ENCODE measurements at places on chromosomes 1 and 21. TPM values are rescaled to one million over a fixed set of nuclear protein-coding genes. Genes with fewer than 3 reads are reported as not detected.

Gene KDF1
- total RNA-seq: under 0.01 TPM

Gene GPR89A
- 21.8 TPM for total RNA-seq

Gene IL20
- total RNA-seq: not detected

Gene IRF6
- 5.4 TPM for total RNA-seq

Gene NR1I3
- not detected for total RNA-seq

Gene HTR6
- total RNA-seq: under 0.01 TPM

Gene HSD3B2
- not detected for total RNA-seq

Gene OR2L13
- total RNA-seq: 3.8 TPM

Gene KCNE1
- total RNA-seq: 0.27 TPM

Gene SERINC2
- total RNA-seq: 0.54 TPM

Gene ANKRD35
- 0.27 TPM for total RNA-seq

Gene TNNI3K
- total RNA-seq: 1.3 TPM

Gene KLHDC9
- 2.4 TPM for total RNA-seq

Gene GNG4
- total RNA-seq: 1.9 TPM

Gene AADACL4
- not detected for total RNA-seq

Gene CCDC17
- total RNA-seq: 4.3 TPM

Gene ANKRD45
- under 0.01 TPM for total RNA-seq

Gene GNAT2
- total RNA-seq: 0.27 TPM

Gene TMEM79
- total RNA-seq: 4.8 TPM

Gene GFI1
- 15.9 TPM for total RNA-seq

Gene HRNR
- total RNA-seq: under 0.01 TPM

Gene SOAT1
- total RNA-seq: 7.5 TPM

Gene EPHA8
- total RNA-seq: not detected

Gene NUP210L
- total RNA-seq: under 0.01 TPM

Gene ADAM30
- not detected for total RNA-seq

Gene ZBTB8B
- total RNA-seq: under 0.01 TPM

Gene CLDN17
- total RNA-seq: not detected
